ENCODE measurements at places on chromosomes 11 and 22.

- DNase-seq, result no peak
Measured at GRCh38 chr11:130834886-130835285, 81.4 kb downstream of the SNX19 start.

DNA sequence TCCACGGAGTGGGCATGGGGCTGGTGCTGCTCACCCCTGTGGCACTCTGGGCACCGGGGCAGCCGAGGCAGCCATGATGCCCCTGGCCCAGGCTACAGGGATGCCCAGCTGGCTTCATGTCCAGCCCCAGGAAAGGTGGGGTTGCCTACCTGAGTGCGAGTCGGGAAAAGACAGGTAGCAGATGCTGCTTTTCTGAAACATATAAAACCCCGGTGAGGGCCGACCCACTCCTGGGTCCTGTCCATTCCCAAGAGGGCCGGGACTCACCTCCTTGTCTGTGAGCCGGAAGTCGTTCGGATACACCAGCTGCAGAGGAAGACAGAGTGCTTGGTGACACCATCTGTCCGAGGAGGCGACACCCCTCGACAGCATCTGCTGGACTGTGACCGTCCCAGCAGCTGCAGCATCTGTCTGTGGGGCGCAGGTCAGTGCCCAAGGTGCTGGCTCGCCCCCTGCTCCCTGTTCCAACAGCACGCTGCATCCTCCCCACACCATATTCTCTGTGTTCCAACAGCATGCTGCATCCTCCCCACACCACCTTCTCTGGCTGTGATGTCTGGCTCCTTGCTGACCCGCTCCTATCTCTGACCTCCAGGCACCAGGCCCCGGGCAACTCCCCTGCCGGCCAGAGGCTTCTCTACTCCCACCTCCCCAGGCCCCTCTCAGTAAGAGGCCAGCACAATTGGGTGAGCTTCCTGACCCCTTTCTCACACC, 8.0 kb downstream of the DENND6B start:
- DNase-seq, result no peak

DNA sequence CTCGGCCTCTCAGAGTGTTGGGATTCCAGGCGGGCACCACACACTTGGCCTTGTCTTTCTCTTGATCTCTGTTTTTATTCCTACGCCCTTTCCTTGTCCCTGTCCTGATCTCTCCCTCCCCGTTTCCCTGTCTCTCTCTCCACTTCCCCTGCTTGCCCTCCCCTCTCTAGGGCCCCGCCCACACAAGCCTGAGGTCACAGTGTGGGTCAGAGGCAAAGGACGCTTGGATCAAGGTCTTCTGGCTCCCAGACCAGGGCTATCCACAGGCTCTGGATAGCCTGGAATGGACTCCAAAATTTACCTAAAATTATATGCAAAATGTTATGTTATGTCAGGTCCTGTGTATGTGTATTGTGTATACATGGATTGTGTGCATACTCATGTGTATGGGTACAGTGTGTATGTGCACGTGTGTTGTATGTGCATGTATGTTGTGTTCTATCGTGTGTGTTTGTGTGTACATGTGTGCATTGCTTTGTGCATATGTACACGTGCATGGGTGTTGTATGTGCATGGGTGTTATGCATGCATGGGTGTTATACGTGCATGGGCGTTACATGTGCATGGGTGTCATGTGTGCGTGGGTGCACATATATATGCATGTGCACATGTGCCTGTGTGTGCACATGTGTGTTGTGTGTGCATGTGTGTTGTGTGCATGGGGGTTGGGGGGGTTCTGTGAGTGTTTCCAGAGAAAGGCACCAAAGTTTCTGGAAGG, 38.3 kb downstream of the TP53I11 start:
- peak; percentile 48 for DNase-seq

DNA sequence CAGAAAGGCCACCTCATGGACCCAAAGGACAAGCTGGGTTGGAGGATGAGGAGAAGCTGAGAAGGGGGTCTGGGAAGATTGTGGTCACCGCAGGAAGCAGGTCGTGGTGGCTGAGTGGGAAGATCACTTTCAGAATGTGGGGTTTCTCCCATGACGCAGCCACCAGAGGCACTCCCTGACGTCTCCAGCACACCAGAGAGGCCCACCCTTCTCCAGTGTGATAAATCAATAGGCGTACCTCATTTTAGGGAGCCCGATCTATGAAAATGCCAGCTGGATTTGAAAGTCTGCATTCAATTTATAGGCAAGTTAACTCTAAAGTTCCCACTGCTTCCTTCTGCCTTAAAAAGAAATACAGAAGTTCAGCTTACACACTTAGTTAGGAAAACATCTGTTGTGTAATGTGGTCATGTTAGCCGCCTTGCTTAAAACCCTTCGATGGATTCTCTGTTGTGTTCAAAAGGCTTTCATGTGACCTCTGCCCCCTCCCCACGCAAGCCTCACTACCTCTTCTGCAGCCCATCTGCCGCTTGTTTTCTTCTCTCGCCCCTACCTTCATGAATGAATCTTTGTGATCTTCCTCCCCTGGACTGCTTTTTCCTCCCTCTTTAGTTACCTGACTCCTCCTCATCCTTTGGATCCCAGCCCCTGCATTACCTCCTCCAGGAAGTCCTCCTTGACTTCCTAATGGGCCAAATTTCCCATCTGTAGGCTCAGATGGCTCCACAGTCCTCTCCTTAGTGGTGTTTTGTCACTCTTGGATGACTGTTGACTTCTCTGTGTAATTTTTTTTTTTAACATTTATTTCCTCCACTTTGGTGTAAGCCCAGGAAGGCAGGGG, 10.7 kb downstream of the TSPAN18 start:
- DNase-seq, result peak; percentile 55

DNA sequence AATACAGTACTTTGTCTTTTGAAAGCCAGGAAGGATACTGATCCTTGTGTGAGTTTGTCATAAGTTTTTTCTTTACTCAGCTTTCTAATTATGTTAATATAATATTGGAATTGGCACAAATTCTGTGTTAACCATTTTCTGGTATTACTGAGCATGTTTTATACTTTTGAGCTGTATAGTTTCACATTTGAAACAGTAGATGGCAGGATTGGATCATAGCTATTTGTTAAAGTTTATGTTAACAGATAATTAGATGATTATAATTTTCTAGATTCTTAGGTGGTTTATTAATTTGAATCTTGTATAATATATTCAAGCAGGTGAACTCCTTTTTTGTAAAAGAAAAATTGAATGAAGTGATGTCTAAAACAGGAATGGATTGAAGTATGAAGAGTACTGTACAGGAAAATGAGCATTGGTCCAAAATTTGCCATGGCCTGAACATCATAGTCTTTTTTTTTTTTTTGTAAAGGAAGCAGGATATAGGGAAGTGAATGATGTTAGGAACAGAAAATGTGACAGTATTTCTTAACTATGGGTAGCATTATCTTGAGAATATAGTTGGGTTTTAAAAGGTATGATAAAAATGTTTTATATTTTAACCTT, 102.0 kb downstream of the CYP2R1 start:
- DNase-seq, result peak; percentile 15

DNA sequence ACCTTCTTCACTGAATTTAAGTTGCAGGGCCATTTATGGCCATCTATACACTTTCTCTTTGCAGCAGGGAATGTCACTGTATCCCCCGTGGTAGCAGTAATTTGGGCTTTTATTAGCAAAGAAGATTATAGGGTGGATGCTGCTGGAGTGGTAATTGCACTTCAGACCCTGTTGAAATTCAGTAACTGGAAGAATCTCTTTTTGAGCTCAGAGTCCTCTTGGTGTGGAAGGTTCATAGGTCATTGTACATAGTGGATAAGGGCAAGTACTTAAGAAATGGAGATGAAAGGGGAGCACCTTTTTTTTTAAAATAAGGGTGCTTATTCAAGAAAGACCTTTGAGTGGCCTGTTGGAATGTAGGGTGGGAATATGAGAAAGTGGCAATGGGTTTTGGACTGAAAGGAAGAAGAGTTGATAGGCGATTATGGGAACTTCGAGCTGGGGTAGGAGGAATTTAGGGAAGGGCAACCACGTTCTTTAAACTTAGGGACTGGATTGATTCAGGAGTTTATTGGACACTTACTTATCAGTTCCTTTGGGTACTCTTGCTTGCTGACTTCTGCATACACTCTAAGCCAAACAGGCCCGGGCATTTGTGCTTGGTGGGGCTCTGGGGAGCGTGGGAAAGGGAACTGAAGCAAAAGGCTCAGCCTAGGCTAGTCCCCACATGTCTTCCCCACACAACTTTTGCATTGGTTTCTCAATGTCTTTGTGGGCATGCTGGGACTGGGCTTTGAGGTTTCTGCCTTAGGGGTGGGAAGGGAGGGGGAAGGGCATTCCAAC, 26.5 kb downstream of the CTNND1 start:
- peak; percentile 89 for DNase-seq

GRCh38 chr11:120597250-120598215, 86.0 kb downstream of the GRIK4 start:
- no peak for DNase-seq

GRCh38 chr11:28250192-28250591, 142.0 kb downstream of the METTL15 start:
- no peak for DNase-seq

GRCh38 chr22:36914390-36914752, 943 bp downstream of the CSF2RB start:
- no peak for DNase-seq

All from inflammatory macrophage treated with lipopolysaccharide for 4 hours (primary cell).